CD8-positive, alpha-beta memory T cell (primary cell): ENCODE measurements at places on chromosomes 12 and 14.

DNA sequence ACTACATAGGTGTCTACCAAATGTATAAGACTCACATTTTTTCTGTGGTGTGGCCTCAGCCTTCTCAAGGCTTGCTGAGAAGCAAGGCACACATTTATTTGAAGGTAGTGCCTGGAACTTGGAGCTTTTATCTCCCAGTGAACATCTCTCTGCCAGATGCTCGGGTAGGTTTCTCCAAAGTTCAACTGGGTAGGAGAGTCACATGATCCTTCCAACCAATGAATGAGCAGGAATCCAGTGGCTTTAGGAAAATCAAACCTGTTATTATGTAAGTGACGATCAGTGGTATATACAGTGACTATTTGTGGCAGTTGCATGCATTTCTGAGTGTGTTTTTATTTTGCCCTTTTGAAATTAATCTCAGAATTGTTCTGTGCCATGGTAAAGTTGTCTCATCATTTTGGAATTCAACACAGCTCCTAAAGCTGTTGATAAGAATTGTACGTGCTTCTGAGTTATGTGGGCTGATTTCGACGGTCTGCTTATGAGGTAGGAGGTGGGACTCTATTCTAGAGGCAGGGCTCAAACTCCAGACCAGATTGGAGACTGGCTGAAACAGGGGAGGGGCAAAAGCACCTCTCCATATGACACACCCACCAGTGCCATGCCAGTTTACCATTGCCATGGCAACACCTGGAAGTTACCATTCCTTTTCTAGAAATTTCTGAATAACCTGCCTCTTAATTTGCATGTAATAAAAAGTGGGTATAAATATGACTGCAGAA, 57.6 kb downstream of the EID3 start:
- DNase-seq: no peak

DNA sequence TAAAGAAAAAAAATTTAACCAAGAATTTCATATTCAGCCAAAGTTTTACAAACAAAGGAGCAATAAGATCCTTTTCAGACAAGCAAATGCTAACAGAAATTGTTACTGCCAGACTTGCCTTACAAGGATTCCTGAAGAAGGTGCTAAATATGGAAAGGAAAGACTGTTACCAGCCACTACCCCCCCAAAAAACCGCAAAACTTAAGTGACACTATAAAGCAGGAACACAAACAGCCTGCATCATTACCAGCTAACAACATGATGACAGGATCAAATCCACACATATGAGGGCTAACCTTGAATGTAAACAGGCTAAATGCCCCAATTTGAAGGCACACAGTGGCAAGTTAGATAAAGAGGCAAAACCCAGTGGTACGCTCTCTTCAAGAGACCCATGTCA, 55.7 kb downstream of the APOBEC1 start:
- DNase-seq: no peak

DNA sequence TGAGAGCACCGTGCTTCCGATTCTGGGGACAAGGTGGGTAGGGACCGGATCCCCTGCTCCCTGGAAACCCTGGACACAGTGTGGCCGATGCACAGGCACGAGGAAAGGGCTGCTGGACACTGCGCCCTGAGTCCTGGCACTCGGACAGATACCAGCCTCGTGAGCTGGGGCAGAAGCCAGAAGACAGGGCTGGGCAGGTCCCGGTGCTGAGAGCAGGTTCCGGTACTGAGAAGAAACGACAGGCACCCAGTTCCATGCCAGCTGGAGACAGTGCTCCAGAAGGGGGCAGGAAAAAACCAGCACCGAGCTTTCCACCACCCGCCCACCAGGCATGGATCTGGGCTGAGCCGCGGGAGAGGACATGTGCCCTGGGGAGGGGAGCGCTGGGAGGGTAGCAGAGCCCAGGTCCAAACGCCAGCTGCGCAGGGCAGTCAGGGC, 6.5 kb downstream of the XRCC3 start:
- no peak for DNase-seq

DNA sequence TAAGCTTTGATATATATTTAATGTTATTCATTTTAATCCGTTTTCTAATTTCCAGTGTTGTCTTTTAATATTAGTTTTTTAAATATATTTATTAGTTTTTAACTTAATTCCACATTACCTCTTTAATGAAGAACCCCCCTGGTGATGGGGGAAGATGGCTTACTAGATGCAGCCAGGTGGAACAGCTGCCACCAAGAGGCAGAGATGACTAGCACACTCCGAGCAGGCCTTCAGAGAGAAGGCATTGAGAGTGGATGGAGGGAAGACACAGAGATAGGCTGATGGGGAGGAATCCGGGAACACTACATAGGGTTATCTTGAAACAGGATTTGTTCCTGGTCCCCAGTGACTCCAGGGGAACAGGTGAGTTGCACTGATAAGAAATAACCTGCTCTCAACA, 771.6 kb downstream of the LRFN5 start:
- no peak for DNase-seq

GRCh38 chr14:96057738-96058137, 18.6 kb downstream of the C14orf132 start:
- no peak for DNase-seq

DNA sequence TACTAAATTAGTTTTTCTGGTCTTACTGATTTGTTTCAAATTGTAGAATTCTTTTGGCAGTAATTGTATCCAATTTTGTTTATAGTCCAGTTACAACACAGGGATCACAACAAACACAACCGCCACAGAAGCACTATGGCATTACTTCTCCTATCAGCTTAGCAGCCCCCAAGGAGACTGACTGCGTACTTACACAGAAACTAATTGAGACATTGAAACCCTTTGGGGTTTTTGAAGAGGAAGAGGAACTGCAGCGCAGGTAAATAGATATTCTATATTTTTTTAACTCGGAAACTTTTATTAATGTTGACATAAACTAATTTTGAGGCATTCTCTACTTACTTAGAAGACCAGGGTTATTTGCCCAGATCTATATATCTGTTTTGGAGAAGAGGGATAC, 17.8 kb downstream of the PAPOLA start:
- DNase-seq: no peak

GRCh38 chr12:14883686-14884085, 2.0 kb downstream of the MGP start:
- DNase-seq: no peak

GRCh38 chr12:104888892-104889291, 69.2 kb downstream of the SLC41A2 start:
- no peak for DNase-seq

DNA sequence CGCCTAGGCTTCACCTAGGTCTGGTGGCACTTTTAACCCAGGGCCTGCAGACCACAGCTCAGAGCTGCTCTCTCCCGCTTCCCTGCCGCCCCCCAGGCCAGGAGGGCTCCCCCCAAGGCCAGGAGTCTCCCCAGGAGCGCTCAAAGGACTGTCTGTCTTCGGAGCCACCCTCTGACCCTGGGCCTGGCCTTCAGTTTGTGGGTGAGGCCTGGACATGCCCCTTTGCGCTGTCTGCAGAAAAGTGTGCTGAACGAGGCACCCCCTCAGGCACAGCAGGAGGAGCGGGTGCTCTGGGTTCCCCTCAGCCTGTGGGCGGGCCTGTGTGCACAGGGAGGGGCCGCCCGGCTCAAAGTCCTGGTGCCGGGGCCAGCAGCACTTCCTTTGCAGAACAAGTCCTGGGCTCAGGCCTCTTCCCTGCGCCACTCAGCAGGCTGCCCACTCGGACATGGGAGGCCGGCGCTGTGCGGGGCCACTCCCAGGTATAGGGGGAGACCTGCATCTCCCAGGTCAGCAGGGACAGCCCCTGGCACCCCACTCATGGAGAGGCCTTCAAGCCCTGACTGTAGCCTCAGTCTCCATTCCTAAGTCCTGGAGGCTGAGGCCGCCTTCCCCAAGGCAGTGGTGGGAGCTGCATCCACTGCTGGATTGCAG, 14.3 kb downstream of the DEGS2 start:
- DNase-seq: no peak

DNA sequence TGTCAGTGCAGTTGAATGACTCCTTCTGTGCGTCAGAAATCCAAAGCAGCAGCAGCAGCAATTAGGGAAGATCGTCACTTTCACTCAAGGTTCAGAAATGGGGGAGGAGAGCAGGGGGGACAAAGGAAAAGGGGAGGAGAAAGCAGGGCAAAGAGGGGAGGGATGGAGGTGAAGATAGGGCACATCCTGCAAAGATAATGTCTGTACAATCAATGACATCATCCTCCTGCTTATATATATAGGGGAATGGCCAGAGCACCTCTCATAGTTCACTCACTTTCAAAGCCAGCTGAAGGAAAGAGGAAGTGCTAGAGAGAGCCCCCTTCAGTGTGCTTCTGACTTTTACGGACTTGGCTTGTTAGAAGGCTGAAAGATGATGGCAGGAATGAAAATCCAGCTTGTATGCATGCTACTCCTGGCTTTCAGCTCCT, at the start of gene NTS:
NTS (plus strand) TSS at position 265 of the 431 bp plus-strand sequence; CDS start at position 374, 109 bp downstream.
- no peak for DNase-seq

DNA sequence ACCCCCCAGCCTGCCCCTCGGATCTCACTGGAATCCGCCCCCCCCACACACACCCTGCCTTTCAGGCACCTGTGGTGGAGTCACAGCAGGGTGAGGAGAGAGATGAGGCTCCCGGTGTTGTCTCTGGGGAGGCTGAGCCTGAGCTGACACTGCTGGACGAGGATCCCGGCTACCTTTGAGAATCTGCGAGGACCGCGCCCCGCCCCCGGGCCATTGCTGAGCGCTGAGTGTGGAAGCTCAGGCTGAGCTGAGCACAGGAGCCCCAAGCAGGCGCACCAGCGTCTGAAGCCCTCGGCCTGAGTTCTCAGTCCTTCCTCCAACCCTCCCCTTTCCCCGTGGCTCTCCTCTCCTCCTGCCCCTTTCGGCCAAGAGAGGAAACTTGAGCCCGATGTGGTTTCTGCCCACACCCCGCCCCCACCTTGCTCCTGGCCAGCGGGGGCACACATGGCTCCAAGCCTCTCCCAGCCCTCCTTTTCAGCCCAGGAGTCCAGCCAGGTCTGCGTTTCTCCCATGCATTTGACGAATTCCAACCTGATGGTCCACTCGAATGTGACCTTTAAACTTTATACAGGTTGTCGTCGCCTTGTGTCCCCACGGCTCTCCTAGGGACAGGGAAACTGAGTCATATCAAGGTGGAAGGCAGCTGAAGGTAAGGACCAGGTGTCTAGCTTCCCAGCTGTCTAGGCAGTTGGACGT, at the start of gene NFE2:
NFE2 (minus strand) TSS at position 284 of the 696 bp plus-strand sequence. CDS start 5,767 bp downstream, outside the sequence.
- no peak for DNase-seq

DNA sequence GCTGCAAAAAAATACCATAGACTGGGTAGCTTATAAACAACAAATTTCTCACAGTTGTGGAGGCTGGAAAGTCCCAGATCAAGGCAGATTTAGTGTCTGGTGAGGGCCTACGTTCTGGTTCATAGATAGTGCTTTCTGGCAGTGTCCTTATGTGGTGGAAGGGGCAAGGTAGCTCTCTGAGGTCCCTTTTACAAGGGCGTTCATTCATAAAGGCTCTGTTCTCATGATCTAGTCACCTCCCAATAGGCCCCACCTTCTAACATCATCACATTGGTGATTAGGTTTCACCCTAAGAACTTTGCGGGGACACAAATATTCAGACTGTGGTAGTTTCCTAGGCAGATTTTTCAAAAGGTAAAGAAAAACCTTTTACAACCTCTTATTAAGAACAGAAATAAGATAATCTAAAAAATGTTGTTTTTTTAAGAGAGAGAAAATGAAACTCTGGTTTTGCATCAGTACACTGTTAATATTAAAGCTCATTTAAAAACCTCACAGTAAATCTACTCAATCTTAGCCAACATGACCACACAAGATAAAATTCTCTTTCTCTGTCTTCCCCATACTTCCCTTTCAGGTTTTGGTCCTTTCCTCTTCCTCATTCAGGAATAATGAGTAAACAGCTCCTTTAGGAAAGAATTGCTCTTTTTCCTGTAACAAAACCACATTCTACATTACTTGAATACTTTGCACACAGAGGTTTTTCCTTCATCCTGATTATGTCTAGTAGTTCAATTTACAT, 117.5 kb downstream of the UNC79 start:
- DNase-seq: no peak

DNA sequence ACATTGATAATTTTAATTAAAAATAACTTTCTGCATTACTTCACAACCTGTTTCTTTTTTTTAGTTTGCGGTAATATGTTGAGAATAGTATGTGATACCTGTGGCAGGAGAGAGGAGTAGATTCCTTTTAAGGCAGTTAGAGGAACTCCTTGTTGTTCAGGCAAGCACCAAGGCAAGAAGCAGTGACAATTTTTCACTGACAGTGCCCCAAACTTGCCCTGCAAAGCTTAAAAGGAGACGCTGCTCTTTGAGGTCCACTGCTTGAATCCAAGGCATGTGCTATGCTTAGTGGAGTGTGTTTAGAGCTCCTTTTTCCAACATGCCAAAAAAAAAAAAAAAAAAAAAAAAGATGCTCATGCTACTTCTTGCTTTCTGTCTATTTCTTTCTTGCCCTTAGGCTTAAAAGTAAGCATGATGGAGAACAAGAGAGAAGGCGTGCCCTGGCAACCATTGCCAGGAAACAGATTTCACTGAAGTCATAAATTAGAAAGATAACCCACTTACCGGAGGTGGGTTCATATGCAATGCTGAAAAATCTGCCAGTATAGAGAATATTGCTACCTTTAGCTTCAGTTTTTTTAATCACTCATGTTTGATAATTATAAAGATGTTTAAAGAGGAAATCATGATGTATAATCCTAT, 58.3 kb upstream of the DYRK2 start:
- no peak for DNase-seq

DNA sequence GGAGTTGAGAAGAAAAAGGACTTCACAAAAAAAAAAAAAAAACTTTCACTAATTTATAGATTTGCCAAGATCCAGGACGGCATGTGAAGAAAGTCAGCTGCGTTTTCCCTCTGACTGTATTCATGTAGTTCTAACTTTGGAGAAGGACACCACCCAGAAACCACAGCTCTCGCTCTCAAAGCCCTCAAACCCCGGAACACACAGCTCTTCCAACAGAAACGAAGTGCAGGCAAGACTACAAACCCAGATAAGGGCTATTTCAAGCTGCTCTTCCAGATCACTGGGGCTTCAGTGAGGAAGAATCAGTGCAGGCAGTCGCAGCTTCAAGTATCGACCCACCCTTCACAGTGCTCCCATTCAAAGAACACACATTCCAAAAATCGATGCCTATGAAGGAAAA, 13.2 kb downstream of the KCNH5 start:
- no peak for DNase-seq

- DNase-seq: no peak
These were observed 141.9 kb downstream of the CRADD start for GRCh38 chr12:93819050-93819491.

GRCh38 chr12:58387199-58387598, 445.8 kb downstream of the ATP23 start:
- no peak for DNase-seq

- no peak for DNase-seq
These were observed 771.3 kb upstream of the TBX3 start for GRCh38 chr12:115455268-115455681.

- DNase-seq: no peak
These were observed 123.3 kb downstream of the CEP83 start for GRCh38 chr12:94336211-94336925.

- DNase-seq: no peak
These were observed 65.1 kb upstream of the DUSP6 start for GRCh38 chr12:89417246-89417977.
